ENCODE measurements at places on chromosomes 2 and 18.

DNA sequence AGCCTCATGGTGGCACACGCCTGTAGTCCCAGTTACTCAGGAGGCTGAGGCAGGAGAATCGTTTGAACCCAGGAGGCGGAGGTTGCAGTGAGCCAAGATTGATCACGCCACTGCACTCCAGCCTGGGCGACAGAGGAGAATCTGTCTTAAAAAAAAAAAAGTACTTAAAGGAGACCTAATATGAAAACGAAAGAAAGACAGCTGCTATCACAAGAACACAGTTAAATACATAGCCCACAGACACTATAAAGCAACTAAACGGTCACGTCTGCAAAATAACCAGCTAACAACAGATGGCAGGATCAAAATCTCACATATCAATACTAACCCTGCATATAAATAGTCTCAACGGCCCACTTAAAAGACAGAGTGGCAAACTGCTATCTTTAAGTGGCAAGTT, 43.9 kb upstream of the TACR1 start:
- H3K27me3 ChIP-seq, result no peaks in the 10 kb centered on the region
- no peak overlapping the region for H3K27ac ChIP-seq
- DNase-seq, result no peak
- H3K36me3 ChIP-seq, result no peaks in the 10 kb centered on the region

DNA sequence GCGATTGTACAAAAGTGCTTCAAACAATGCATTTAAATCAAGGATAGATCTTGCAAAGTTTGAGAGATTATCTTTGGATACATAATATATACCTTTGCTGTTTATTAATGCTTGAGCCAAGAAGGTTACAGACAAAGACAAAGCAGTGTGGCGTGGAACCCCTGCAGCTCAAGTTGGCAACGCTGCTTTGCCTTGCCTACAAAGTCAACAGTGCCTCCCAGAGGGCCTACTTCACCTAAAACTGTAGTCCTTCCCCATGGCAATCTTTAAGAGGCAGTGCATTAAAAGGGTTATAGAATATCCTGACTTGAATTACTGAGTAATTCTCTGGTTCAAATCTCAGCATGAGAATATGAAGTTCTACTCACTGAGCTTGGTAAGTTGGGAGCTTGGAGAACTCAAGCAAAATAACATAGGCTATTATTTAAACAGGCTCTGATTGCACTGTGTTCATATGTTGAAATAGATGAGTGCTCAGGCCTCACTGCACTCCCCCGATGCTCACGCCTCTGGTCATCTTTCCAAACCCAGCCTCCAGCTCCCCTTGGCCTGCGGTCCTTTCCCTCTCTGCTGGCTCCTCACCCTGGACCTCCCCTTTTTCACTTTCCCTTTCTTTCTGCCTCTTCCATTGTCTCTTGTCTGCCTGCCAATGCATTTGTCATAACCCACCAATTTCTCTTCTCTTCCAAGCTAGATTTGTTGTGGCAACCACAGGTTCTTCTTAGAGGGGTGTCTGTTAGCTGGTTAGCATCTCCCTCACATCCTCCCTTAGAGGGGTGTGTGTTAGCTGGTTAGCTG, 96.5 kb downstream of the MYT1L start:
- no peaks in the 10 kb centered on the region for H3K4me1 ChIP-seq
- H3K27ac ChIP-seq, result no peak overlapping the region
- no peaks in the 10 kb centered on the region for H3K36me3 ChIP-seq
- H3K4me3 ChIP-seq, result no peak overlapping the region
- no peaks in the 10 kb centered on the region for H3K27me3 ChIP-seq

- H3K4me3 ChIP-seq, result no peak overlapping the region
- no peaks in the 10 kb centered on the region for H3K36me3 ChIP-seq
- no peaks in the 10 kb centered on the region for H3K27me3 ChIP-seq
- H3K4me1 ChIP-seq, result no peaks in the 10 kb centered on the region
- H3K27ac ChIP-seq, result no peak overlapping the region
Observed at GRCh38 chr2:234998404-234999211, 46.8 kb downstream of the SH3BP4 start.

- no peak for DNase-seq
- no peaks in the 10 kb centered on the region for H3K4me1 ChIP-seq
Observed at GRCh38 chr2:132593171-132593570, 76.8 kb downstream of the LYPD1 start.

Measured in uterus (tissue), 4 donors.